ENCODE measurements at places on chromosomes 5 and 9. TPM values are rescaled to one million over a fixed set of nuclear protein-coding genes. Genes with fewer than 3 reads are reported as not detected.

Gene LMBRD2
- total RNA-seq, result 8.8 TPM

Gene MPDZ
- 130 TPM for total RNA-seq

Gene CYFIP2
- 12.6 TPM for total RNA-seq

Gene TAF11L5
- not detected for total RNA-seq

Gene FNBP1
- 82.3 TPM for total RNA-seq

Gene HSPA9
- total RNA-seq, result 239 TPM

Gene SEPTIN8
- 67.4 TPM for total RNA-seq

Gene SLC36A2
- total RNA-seq, result not detected

Gene GFI1B
- not detected for total RNA-seq

Gene DNAJC25
- total RNA-seq, result 5.1 TPM

Gene ZNF658
- 5.3 TPM for total RNA-seq

Gene CDKN2A
- total RNA-seq, result 1.0 TPM

Gene CMYA5
- 0.05 TPM for total RNA-seq

Gene BTNL9
- total RNA-seq, result 0.05 TPM

Gene CBY3
- not detected for total RNA-seq

Gene PAIP2
- 110 TPM for total RNA-seq

Gene KCTD16
- 0.05 TPM for total RNA-seq

Gene LMX1B
- total RNA-seq, result not detected

Gene F2RL1
- total RNA-seq, result 30.0 TPM

Gene ZER1
- total RNA-seq, result 14.1 TPM

Gene CCDC192
- not detected for total RNA-seq

Gene PCA3
- under 0.01 TPM for total RNA-seq

Gene SAPCD2
- total RNA-seq, result 36.3 TPM

Gene PCDHB13
- 1.4 TPM for total RNA-seq

Gene ENTPD8
- total RNA-seq, result 0.34 TPM

Gene FBXL7
- 23.1 TPM for total RNA-seq

Gene ADAMTS19
- total RNA-seq, result not detected

Gene KIF24
- total RNA-seq, result 5.6 TPM

Gene NELFB
- total RNA-seq, result 83.7 TPM

Gene ADGRV1
- total RNA-seq, result under 0.01 TPM

Gene ADCY2
- total RNA-seq, result not detected

Gene DMRT3
- not detected for total RNA-seq

Gene PCDHGB7
- total RNA-seq, result 11.9 TPM

Gene KCNN2
- 1.4 TPM for total RNA-seq

Gene RASGRF2
- 26.4 TPM for total RNA-seq

Gene ZNF483
- 1.8 TPM for total RNA-seq

Gene SPINK7
- not detected for total RNA-seq
